ENCODE measurements at places on chromosomes 16 and 17.

DNA sequence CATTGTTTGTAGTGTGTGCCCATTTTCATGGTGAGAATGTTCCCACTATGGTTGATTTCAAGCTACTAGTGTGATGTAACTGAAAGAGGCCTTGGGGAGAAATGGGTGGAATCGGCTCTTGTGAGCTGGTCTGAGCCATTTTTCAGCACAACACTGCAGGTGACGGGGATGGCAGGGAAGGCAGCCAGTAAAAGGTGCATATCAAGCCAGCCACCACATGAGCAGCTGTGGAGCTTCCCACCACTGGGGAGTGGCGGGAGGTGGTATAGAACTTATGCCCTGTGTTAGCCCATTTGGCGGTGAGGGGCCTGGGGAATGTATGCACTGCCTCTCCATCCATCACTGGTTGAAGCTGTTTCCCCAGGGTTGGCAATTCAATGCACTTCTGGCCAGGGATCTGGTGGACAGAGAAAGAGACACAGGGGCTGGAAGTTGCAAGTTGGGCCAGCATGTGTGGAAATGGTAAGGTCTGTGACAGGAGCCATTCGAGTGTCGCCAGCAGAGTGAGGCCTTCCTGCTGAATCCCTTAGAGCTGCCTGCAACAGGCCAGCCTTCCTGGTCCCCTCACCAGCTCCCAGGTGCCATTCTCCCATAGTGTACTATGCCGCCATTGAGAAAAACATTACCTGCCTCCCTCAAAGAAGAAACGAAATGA, 31.7 kb upstream of the BRD7 start:
- DNase-seq = no peak

DNA sequence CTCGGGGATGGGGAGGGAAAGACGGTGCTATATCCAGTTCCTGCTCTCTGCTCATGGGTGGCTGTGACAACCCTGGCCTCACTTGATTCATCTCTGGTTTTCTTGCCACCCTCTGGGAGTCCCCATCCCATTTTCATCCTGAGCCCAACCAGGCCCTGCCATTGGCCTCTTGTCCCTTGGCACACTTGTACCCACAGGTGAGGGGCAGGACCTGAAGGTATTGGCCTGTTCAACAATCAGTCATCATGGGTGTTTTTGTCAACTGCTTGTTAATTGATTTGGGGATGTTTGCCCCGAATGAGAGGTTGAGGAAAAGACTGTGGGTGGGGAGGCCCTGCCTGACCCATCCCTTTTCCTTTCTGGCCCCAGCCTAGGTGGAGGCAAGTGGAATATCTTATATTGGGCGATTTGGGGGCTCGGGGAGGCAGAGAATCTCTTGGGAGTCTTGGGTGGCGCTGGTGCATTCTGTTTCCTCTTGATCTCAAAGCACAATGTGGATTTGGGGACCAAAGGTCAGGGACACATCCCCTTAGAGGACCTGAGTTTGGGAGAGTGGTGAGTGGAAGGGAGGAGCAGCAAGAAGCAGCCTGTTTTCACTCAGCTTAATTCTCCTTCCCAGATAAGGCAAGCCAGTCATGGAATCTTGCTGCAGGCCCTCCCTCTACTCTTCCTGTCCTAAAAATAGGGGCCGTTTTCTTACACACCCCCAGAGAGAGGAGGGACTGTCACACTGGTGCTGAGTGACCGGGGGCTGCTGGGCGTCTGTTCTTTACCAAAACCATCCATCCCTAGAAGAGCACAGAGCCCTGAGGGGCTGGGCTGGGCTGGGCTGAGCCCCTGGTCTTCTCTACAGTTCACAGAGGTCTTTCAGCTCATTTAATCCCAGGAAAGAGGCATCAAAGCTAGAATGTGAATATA, 4.8 kb upstream of the LASP1NB start:
- no peak for DNase-seq

DNA sequence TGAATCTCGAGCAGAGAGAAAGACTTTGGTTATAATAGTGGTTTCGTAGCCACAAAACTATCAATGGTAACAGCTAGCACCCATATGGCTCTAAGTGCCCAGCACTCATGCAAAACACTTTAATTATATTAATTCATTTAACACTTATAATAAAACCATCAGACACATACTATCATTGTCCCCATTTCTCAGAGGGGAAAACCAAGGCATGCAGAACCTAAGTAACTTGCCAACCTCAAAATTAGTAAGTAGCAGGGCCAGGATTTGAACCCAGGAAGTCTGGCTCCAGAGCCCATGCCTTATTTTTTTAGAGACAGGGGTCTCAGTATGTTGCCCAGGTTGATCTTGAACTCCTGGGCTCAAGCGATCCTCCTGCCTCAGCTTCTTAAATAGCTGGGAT, 145.6 kb upstream of the HS3ST2 start:
- DNase-seq = no peak

GRCh38 chr17:33033176-33033575, 41.5 kb downstream of the SPACA3 start:
- no peak for DNase-seq

DNA sequence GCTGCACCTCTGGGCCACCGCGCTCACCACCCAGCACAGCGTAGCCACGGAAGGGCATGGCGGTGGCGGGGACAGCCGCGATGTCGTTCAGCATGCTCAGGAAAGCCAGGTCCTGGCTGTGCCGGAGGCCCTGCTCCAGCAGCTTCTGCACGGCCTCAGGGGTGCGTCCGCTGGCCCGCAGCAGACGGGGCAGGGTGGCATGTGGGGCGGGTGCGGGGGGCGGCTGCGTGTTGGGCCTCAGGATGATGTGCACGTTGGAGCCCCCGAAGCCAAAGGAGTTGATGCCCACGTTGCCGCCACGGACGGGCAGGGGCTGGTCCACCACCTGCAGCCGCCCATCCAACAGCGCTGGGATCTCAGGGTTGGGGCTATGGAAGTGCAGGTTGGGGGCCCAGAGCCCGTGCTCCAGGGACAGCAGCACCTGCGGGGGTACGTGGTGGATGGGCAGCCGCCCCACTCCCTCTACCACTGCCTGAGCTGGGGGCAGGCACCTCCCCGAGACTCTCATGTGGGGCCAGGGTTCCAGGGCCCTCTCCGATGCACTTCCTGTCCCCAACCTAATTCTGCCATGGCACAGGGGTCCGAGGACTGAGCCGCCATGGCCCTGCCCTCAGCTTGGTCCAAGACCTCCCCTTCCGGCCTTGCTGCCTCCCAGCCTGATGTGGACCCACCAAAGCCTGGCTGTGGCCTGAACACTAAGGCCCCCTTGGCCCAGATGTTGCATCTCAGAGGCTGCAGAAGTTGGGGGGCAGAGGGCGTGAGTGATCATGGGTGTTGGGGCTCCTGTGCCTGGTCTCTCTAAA, 6.6 kb downstream of the FASN start:
- DNase-seq = no peak

DNA sequence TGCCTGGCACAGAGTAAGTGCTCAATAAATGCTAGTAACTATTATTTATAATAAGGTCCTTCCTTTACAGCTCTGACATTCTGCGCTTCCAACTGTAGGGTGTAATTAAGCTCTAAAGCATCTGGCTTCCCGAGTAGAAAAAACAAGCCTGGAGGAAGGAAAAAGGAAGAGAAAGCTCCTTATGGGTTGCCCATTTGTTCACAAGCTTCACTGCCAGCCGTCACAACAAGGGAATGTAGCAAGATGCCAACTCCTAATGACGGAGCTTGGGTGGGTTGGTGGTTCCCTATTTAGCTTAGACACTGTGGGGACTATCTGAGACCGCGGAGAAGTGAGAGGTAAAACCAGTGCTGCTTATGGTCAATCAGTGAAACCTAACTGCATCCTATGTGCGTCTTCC, 7.3 kb upstream of the RPRML start:
- no peak for DNase-seq

DNA sequence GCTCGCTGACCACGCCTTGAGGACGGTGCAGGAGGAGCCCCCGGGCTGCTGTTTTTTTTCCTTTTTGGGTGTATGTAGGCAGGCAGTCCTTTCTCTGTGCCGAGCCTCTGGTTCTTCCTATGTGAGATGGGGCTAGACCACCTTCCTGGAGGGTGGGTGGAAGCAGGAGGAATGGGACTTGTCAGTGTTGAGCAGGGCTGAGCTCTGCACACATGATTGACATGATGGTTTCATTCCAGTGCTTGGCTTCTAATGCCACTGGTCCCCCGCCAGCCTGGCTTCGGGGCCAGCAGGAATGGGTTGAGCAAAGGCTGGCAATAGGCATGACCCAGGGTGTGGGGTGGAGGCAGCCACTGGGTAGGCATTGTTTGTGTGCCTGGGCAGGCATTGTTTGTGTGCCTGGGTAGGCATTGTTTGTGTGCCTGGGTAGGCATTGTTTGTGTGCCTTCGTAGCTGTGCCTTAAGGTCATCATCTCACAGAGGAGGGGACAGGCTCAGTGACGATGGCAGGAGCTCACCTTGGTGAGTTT, 14.2 kb upstream of the ADCY7 start:
- no peak for DNase-seq

- no peak for DNase-seq
These were observed 122.4 kb downstream of the HIC1 start for GRCh38 chr17:2177235-2177811.

DNA sequence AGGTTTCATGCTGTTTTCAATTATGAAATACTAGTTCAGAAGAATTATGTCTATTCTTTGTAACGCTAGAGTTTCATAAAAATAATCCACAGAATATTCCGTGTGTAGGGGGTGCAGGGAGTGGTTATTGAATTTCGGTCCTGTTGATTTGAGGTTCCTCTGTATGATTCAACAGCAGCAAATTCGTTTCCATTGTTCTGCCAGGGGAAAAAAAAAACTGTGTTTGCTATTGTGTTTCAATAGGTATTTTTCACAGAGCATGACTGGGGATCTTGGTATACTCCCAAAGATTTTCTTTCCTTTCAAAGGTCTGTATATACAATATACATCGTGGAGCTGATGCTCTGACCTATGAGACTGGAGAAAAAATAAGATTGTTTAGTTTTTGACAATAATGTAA, 15.8 kb downstream of the SHISA9 start:
- no peak for DNase-seq

DNA sequence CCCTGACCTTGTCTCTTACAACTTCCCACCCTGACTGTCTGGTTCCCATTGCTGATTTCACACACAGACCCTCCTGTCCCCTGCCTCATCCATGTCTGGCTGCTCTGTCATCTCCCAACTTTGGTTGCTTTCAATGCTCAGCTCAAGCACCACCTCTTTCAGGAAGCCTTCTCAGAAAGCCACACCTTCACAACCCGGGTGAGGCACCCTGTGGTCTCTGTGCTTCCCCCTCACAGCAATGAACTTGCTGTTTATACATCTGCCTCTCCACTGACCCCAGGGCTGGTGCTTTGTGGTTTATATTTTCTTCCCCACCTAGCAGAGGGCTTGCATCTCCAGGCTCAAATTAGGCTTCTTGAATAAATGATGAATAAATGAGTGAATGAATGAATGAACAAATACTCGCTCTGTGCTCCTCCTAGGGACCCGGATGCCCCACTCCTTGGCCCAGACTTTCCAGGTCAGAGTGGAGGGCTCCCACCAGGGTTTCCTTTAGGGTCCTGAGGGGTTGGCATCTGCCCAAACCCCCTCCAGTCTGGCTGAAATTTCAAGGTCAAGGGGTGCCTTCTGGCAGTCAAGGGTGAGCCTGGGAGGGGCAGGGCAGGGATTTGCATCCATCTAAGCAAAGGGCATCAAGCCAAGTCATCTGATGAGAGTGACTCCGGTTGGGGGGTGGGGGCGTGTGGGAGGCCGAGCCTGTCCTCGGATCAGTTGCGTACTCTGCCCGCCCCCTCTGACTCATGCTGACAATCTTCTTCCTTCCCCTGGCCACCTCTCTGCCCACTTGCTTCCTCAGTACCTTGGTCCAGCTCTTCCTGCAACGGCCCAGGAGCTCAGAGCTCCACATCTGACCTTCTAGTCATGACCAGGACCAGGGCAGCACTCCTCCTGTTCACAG, at the start of gene ITGAX:
TSS of gene ITGAX (plus strand) at position 783 of the 898 bp plus-strand sequence. CDS start at position 862, 79 bp downstream.
- peak; percentile 44 for DNase-seq

- DNase-seq = no peak
These were observed 11.4 kb downstream of the MYLK3 start for GRCh38 chr16:46736695-46737094.

DNA sequence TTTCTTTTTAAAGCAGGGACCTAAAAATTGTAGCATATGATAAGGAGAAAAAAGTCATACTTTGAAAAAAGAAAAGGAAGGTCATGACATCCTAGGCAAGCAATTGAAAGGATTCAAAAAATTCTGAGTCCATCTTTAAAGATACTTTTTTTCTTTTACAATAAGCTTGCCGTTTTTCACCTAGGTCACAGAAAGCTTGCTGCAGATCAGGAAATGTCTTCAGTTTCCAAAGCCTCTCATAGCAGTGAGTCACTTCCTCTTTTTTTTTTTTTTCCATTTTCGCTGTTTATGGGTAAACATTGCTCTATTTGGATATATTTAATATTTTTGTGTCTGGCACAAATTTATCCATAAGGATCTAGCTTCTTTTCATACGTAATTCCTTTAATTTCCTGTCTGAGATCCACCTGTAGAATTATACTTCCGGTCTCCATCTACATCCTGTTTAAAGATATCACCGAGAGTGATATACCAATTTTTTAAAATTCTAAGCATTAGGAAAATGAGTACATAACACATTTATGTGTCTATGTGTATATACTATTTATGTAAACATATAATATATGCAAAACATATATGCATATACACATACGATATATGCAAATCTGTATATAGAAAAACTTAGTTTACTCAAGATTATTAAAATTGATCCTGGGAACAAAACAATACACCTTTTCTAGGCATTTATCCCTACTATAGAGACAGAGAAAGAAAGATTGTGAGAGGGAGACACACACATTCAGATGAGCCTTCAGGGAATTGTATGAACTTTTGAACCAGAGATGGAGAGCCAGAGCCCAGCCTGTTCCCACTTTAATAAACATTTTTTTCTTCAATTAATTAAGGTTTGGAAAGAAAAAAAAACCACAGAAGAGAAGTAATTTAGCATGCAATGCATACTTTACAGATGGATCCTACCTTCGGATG, 134.4 kb downstream of the SKAP1 start:
- no peak for DNase-seq

- no peak for DNase-seq
These were observed 21.1 kb upstream of the SSTR5 start for GRCh38 chr16:1051446-1051845.

GRCh38 chr17:9521062-9521461, 54.6 kb downstream of the STX8 start:
- DNase-seq = no peak

DNA sequence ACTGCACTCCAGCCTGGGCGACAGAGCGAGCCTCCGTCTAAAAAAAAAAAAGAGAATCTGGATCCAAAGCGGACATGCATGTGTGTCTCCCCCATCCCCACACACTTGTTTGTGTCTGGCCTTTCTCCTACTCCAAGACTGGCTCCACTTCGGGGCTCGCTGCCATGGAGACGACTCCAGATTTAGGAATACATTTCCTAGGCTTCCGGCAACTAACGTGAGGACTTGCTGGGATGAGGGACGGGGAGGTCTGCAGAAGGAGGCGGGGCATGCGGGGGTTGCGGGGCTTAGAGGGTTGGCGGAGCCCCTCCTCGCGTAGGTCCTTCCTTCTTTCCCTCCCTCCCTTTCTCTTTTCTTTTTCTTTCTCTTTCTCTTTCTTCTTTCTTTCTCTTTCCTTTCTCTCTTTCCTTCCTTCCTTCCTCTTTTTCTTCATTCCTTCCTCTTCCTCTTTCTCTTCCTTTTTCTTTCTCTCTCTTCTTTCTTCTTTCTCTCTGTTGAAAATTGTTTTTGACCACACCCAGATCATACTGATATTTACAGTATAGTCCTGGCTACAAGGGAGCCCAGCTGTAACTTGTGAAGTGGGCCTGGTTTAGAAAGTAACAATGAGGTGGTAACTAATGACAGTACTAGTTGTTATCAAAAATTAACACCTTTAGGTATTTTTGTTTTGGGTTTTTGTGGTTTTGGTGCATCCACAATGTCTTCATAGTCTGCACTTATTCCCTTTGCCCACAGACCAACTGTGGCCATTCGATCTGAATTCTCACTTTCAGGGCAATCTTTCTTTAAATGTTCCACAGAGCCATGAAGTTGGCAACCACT, 25.2 kb downstream of the MIS12 start:
- no peak for DNase-seq

Data from SW480 (cell line).